ENCODE measurements at places on chromosomes 1 and 21.

DNA sequence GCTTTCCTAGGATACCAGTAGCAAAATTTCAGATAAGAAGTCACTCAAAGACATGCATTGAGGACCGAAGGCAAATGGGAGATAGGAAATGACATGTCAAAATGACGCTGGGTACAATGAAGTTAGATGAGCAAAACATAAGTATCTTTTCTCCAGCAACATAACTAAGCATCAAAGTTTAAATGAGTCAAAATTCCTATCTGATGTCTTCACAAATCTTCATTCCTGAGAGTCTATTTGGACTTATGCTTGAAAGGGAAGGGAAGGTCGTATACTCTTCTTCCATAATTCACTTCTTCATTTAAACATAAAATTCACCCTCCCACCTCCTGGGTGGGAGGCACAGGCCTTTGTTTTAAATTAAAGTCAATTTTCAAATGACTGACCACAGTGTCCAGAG lies 4.1 kb upstream of the TMEM81 start:
- DNase-seq, result no peak

DNA sequence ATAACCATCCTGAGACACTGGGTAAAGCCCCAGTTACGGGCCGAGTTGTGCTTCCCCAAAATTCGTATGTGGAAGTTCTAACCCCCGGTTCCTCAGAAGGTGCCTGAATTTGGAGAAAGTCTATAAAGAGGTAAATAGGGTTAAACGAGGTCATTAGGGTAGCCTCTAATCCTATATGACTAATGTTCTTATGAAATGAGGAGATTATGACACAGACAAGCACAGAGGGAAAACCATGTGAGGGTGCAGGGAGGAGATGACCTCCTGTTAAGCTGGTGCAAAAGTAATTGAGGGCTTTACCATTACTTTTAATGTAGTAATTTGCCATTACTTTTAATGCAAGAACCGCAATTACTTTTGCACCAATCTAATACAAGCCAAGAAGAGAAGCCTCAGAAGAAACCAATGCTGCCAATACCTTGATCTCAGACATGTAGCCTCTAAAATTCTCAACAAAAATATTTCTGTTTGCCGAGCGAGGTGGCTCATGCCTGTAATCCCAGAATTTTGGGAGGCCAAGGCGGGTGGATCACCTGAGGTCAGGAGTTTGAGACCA lies 260.8 kb downstream of the GPATCH2 start:
- no peak for DNase-seq

DNA sequence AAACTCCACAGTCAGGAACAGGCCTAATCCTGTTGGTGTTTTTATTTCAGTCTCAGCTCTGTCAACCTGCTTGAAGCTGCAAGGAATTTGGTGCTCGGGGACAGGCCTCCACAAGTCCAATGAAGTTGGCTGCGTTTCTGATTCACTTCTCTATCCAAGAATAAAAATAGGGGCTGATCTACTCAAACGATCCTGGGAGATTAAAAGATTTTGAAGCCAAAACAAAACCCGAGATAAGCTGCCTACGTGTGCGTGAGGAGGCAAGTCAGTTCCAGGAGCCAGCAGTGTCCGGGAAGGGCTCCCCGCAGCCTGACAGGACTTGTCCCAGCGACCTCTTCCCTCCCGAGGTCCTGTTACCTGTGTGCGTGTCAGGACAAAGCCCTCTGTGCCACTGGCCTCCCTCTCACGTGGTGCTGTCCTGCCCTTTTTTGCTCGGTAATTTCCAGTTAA lies 98.0 kb downstream of the ETS2 start:
- no peak for DNase-seq

GRCh38 chr1:222068937-222069336 lies 327.0 kb upstream of the DUSP10 start:
- DNase-seq, result no peak

DNA sequence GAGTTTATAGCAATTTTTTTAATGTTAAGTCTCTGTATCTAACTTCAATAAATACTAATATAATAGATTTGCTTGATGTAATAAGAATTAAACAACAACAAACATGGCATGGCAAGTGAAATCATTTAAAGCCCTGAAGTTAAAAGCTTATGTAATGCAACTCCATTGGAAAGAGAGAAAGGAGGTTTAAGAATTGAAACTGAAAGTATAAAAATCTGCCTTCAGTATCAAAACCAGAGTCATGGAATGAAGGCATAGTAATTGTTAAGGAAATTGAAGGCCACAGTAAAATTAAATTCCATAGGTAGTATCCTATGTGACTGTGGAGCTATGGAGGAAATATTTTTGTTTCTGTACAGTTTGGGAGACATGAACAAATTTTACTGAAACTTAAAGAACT lies 55.1 kb downstream of the PRDX6 start:
- DNase-seq, result no peak

GRCh38 chr21:15037095-15037899 lies 27.5 kb downstream of the NRIP1 start:
- DNase-seq, result no peak

DNA sequence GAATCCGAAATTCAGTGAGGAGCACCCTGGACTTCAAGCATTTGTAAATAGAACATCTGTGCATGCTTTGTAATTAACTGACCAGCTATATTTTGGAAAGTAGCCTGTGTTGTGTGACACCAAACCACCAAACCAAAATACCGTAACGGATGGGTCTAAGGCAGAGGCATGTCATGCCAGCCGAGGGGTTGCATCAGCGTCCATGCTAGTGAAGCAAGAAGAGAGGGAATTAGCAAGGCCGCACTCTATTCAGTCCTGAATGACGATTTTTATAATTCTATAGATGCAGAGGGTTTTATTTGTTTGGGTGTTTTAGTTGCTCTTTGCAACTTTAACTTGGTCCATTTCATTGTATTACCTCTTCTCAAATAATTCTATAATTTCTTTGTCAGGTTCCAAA lies 116.8 kb upstream of the SMYD2 start:
- no peak for DNase-seq

DNA sequence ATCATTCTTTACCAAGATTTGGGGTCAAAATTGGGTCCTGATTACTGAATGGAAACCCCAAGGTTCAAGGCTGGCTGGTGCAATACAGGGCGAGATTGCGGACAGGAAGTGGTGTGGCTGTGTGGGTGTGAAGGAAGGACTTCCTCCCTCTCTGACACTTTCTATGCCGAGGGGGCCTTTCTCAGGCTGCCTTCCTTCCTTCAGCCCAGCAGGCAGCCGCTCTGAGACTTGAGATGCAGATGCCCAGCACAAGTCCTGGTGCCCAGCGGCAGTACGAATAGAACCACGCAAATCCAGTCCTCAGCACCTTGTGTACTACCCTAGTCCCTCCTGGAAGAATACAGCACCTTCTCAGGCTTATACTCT lies 16.3 kb downstream of the BATF3 start:
- DNase-seq, result no peak

GRCh38 chr1:1779691-1780597 lies 1.7 kb upstream of the NADK start:
- peak; percentile 78 for DNase-seq

- no peak for DNase-seq
Observed at GRCh38 chr1:171999756-172000155, 158.5 kb downstream of the DNM3 start.

DNA sequence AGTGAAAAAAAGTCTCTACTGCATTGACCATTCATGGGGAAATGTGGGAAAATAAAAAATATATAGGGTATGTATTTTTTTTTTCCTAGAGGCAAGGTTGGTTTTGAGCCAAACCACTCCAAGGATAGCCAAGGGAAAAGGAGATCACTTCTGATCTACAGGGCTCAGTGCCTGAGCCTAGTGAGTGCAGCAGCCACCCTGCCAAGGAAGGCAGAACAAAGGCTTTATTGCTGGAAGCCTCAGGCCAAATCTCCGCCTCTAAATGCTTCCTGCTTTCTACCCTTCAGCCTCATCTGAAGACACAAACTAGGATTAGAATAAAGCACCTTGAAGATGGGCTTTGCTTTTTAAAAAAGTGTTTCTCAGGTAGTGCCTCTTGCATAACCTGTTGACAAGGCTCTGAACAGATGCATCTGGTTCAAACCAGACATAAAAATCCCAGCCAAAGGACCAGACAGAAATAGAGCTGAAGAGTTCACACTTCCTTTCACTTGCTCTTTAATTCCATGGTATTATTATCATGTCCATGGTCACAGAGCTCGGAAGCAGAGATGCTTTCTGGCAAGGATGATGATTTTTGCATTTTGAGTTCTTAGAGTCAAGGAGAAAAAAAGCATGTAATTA lies 10.5 kb downstream of the C1orf115 start:
- no peak for DNase-seq

GRCh38 chr1:32972814-32973428 lies 8.3 kb upstream of the RNF19B start:
- peak; percentile 89 for DNase-seq

GRCh38 chr1:190832511-190832910 lies 354.8 kb upstream of the BRINP3 start:
- no peak for DNase-seq

DNA sequence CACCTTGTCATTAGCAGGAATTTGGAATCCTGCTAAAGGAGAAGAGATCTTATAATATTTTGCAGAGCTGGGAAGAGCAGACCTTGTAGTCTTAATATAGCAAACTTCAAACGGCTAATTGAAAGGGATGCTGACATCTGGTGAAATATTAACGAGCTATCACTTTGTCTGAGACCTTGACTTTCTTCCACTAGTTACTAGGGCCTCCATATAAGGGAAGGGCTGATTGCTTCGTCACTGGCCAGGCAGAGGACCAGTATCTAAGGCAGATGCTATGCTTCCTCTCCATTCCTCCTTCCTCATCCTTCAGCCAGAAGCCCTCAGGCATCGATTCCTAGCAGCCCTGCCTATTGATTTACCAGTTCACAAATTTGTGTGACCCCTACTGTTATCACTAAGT lies 6.0 kb upstream of the VTCN1 start:
- no peak for DNase-seq

DNA sequence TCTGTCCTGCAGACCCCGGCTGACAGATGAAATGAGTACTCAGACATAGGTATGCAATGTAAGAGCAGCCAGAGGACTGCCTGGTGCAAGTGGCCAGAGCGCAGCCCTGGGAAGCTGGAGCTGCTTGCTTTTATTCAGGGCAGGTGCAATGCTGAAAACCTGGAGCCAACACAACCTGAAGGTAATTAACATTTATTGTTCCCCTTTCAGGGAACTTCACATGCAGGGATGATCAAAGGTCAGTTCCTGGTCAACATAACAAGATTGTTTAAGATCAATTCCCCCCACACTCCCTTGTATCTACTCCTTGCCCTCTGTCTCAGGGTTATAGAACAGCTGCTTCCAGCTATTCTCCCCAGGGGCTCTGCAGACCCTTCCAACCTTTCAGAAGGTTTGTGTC lies 48.7 kb upstream of the PRELP start:
- no peak for DNase-seq

GRCh38 chr1:213171711-213172110 lies 120.7 kb downstream of the RPS6KC1 start:
- no peak for DNase-seq

GRCh38 chr1:219174460-219175211 lies 958 bp downstream of the LYPLAL1 start:
- peak; percentile 81 for DNase-seq

DNA sequence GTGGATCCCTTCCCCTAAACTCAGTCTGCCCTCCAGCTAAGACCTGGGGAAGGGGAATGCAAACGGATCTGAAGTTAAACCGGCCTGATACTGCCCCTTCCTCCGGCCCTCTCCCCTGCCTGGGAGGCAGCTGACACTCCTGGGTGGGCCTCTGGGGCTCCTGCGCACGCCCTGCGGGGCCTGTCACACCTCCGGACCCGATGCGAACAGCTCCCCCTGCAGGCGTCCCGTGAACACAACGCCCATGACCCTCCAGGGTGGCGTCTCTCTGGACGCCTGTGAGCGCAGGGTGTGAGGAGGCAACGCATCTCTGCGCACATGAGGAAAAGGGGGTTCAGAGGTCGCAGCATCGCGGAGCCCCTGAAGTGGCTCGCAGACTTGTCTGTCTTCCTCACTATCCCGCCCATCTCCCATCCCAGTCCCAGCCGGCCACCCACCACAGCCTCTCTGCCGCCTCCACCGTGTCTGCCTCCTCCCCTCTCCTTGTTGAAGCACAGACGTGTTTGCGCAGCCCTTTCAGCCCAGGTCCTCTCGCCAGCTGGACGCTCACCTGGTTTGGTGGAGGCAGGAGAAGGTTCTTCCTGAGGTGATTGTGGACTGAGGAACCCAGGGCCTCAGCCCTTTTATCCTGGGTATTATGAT lies 421 bp upstream of the LCE3A start:
- DNase-seq, result no peak

DNA sequence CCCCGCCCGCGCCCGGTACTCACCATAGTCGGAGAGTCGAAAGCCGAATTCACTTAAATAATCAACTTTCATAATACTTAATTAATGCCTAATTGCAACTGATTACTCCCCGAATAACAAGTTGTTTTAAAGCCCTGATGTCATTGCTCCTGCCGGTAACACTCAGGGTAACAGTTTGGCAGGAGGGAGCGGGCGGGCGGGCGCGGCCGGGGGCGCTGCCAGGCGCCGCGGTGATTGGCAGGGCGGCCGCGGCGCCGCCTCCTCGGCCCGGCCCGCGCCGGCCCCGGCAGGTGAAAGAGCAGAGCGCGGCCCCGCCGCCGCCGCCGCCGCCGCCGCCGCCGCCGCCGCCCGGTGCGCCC lies 102.2 kb downstream of the CASZ1 start:
- no peak for DNase-seq

DNA sequence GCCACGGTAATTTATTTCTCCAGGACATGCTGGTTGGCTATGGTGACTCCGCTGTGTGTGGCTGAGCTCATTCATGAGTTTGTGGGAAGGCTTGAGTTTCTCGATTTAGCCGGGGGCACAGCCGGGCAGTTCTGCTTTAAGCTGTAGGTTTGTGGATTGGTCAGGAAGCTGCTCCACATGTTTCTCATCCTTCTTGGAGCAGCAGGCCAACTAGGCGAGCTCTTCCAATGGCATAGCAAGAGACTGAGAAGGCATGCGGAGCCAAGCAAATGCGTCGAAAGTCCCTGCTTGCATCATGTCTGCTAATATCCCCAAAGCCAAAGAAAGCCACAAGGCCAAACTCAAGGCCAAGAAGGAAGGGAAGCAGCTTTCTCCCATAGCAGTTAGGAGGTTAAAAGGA lies 71.6 kb upstream of the GREM2 start:
- no peak for DNase-seq

DNA sequence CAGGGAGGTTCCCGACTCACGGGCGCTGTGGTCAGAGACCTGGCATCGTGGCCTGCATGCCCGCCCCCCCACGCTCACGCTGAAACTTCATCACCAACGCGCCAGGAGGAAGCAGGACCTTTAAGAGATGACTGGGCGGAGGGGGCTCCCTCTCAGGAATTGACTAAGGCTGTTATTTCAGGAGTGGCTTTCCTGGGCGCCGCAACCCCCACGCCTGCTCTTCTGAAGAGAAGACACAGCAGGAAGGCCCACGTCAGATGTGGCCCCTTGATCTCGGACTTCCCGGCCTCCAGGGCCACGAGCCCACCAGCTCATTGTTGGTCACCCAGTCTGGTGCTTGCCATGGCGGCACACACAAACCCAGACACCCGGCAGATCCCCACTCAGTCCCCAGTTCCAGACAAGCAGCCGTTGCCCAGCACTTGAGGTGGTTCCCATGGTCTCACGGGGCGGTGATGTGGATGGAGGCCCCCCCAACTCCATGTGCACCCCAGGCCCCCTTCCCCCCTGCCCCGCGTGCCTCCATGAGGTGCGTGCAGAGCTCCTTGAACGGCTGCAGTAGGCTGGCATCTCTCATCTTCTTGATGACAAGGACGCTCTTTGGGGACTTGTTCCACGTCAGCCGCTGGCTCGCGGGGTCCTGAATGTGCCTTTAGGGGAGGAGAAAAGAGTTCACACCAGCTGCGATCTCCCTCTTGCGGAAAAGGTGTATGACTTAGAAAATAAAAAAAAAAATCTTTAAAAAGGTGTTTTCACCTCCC lies 21.4 kb downstream of the NADK start:
- no peak for DNase-seq

Measured in kidney (tissue), 22 donors.